Fibroblast of mammary gland (primary cell): ENCODE measurements at places on chromosomes 12 and 14.

GRCh38 chr14:57559576-57559975, 65.9 kb upstream of the CCDC198 start:
- DNase-seq, result no peak

GRCh38 chr12:46475972-46476645, 103.5 kb upstream of the SLC38A2 start:
- no peak for DNase-seq

GRCh38 chr12:113479590-113480335, 8.1 kb upstream of the LHX5 start:
- DNase-seq, result peak; percentile 15

- no peak for DNase-seq
Measured at GRCh38 chr14:98886982-98887381, 385.0 kb downstream of the BCL11B start.

DNA sequence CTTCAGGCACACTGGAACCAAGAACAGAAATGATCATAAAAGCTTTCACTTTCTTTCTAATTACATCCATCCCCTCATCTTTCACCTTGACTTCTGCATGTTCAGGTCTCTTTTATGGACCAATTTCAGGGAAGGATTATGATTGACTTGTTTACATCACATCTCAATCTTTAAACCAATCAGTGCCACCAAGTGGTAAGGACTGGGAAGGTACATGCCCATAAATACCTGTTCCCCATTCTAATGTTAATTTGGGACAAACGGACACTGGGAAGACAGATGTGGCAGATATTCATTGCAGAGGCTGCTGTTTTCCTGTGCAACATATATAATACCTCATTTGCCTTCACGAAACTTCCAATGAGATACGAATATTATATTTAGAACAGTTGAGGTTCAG, 978.1 kb downstream of the GALC start:
- no peak for DNase-seq

DNA sequence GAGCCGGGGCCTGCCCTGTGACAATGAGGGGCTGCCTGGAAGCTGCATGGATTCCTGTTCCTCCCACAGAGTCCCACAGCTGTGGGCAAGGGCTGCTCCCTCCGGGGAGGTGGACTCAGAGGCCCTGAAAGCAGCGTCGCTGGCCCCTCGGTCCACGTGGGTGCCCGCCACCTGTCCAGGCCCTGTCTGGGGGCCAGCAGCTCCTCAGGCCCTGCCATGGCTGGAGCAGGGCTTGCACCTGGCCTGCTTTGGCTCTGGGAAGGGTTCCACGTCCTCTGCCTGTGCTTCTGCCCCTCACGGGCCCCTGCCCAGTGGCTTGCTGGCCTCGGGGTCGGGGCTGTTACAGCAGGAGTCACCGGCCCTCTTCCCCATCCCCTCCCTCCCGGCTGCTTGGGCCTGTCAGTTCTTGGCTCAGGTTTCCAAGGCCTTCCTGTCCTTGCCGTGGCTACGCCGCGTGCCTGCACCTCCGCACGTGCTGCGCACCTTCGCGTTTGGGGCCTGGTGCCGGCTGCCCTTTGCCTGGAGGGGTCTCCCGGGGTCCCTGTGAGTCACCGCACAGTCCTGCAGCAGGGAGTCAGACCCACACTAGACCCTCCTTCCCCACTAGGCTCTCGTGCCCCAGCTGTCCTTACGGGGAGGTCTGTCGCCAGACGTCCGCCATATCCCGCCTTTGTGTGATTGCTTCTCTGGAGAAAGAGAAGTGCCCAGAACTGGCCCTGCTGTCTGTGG, 5.8 kb downstream of the FBRSL1 start:
- no peak for DNase-seq

DNA sequence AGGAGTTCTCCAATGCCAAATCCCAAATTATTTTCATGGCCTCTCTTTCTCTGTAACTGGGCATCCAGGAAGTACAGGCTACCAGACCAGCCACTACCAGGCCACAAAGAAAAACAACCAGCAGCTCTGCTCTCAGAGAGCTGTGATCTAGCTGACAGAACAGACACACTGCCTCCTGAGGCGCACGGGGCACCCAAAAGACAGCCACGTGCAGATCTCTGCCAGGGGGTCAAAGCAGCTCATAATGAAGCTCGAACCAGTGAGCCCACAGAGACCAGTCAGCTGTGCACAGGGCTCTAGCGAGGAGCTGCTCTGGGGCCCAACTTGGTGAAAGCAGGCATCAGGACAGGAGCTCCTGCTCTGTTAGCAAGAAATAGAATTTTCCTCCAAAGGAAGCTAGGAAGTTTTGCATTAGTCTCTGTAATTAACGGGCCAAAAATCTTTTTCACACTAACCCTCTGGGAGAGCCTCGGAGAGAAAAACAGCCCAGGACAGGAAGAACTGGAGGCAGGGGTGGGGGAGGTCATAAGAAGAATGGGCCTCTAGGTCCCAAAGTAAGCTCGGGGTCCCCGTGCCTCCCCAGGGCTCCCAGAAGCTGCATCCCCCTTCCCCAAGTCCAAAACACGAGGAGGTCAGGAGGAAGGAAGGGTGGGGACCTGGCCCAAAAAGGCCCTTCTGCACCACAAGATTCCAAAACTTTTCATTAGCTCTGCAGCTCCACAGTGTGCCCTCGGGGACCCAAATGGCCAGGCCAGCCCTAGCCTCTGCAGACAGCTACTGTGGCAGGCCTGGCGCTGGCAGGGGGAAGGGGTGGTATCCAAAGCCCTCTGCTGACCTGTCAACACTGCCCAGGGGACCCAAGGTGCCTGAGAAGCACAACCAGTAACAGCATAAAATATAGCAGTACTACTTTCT, 30.2 kb downstream of the ACTN1 start:
- no peak for DNase-seq

GRCh38 chr12:116200812-116201211, 76.7 kb downstream of the MED13L start:
- DNase-seq, result peak; percentile 57
